ENCODE measurements at places on chromosomes 3 and 15.

DNA sequence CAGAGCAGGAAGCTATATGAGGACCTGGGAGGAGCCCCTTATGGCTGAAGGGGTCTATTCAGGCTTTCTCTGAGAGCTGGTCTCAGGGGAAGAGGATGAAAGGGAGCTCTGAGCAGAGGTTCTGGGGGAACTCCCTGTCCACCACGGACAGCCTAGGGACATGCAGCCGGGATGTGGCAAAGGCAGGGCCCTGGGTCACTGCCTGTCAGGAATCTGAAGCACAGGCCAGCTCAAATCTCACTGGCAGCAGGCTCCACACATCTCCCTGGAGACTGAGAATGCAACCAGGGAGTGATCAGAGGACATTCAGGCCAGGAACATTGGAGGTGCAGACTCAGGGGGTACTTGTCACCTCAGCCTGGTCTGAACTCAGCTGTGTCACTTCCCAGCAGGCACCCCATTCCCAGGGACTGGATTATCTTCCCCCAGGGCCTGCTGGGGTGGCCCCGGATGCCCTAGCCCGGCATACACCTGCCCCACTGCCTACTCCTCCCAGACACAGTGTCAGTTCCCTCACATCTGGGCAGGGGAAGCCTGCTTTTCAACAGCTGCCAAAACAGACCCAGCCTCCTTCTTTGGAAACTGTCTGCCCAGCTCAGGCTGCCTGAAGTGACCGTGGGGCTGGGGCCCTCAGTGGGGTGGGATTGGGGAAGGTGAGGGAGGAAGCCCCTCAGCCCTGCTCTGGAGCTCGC lies 18.3 kb upstream of the SEMA3F start:
- peak; percentile 95 for DNase-seq

GRCh38 chr3:194998417-194998816 lies 272.5 kb downstream of the XXYLT1 start:
- DNase-seq, result no peak

DNA sequence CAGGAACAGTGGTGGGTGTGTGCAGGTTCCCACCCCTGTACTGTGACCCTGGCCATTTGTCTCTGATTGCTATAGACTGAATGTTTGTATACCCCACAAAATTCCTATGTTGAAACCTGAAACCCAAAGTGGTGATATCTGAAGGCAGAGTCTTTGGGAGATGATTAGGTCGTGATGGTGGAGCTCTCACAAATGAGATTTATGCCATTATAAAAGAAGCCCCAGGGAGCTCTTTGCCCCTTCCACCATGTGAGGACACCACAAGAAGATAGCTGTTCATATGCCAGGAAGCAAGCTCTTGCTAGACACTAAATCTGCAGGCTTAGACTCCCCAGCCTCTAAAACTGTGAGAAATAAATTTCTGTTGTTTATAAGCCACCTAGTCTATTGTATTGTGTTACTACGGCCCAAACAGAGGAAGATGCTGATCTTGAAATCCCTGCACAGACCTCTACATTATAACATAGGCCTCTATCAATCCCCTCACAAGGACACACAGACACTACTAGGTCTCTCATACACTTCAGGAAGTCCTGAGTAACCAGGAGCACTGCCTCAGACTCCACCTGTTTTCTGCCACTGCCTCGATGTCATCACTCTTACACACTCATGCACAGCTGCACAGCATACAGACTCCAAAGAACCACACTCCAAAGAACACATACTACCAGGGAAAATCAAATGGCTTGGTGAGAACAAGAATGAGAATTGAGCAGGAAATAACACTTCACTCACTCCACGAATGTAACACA lies 14.7 kb downstream of the IGSF11 start:
- DNase-seq, result no peak

GRCh38 chr3:141360888-141361598 lies 7.3 kb upstream of the ZBTB38 start:
- no peak for DNase-seq

- DNase-seq, result no peak
Observed at GRCh38 chr3:162082516-162082915, 585.9 kb downstream of the OTOL1 start.

- no peak for DNase-seq
Observed at GRCh38 chr3:42473083-42473932, 29.1 kb upstream of the VIPR1 start.

DNA sequence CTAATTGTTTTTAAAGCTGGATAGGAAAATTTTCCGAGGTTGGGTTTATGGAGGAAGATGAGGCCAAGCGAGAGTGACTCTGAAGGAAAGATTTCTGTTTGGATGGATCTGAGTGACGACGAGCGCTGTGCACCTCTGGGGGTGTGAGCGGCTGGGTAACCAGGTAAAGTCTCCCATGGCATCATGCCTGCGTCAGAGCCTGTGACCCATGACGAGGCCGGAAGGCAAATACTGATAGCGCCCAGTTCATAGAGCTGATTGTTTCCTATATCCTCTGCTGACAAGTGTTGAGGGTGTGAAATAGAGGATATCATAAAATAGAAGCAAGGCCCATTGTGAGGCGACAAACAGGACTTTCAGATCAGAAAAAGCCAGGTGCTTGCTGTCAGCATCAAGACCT lies 33.7 kb upstream of the MAGEF1 start:
- no peak for DNase-seq

GRCh38 chr3:5213574-5213966 lies 26.1 kb downstream of the EDEM1 start:
- DNase-seq, result no peak

DNA sequence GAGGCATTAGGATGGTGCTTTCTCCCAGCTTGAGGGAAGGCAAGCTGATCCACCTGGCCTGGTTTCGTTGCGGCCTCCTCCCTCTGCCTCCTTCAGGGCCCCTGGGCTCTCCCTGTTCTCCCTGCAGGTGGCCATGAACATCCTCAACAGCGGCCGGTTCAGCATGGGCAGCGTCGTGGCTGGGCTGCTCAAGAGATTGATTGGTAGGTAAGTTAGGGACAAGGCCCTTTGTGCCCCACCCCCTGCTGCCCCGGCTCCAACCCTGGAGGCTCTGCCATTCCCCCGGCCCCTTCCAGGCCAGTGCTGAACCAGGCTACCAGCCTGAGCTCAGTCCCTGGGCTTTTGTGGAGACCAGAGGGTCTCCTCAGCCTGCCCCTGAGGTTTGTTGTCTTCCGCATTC lies 23.0 kb downstream of the ACAD9 start:
- no peak for DNase-seq

DNA sequence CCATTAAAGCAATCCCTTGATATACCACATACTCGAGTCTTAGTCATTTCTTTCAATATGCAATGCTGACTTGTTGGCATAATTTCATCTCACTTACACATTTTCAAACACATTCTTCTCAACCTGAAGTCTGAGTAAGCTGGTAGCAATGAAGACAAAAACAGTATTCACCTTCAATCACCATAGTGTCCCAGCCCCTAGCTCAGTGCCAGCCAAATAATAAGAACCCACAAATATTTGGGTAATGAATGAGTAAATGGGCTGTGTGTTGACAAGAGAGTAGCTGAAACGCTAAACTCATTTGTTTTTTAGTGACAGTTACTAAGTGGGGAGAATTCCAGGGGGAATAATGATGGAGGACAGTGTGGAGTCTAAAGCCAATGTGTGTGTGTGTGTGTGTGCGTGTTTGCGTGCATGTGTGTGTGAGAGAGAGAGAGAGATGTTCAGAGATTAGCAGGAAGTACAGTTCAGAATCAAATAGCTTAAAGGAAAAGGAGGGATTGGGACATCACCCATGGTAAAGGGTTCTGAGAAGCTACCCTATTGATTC lies 165.7 kb downstream of the GAP43 start:
- no peak for DNase-seq

GRCh38 chr3:78918361-78919020 lies 849.3 kb downstream of the ROBO1 start:
- DNase-seq, result no peak

DNA sequence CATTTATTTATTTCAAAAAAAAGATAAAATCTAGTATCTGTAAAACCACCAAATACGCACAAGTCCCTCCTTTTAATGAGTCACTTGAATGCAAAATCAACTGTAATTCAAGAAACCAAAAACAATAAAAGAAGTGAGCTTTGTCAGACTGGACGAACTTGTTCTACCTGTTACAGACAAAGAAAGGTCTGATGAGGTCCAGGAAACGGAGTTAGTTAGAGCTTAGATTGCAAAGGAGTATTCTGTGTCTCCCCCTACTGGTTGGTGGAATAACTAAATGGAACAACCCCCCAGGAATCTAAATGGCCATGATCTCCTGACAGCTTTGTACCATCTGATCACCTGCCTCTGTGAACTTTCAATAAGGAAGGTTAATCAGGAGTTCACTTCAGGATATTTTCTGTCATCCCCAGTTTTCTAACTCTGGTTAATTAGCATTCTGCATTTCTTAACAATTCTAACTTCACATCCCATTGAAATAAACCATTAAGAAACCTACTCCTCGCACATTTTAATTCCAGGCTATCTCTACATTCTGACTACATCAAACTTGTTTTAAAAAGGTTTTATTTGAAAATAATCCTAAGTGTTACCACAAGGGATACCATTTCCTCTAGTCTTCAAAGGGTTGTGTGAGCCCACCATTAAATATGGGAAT lies 333.0 kb upstream of the SATB1 start:
- DNase-seq, result peak; percentile 14

GRCh38 chr3:178645503-178645902 lies 109.3 kb downstream of the KCNMB2 start:
- DNase-seq, result no peak

- DNase-seq, result no peak
Observed at GRCh38 chr15:67897646-67898339, 57.9 kb upstream of the RNU6-1 start.

- DNase-seq, result no peak
Observed at GRCh38 chr3:58991026-58991425, 58.8 kb downstream of the CFAP20DC start.

- no peak for DNase-seq
Observed at GRCh38 chr3:192875971-192876565, 41.6 kb downstream of the MB21D2 start.
